CD4-positive, alpha-beta T cell treated with Interferon gamma for 1 hour (primary cell): ENCODE measurements at places on chromosomes 7 and 10.

- DNase-seq: no peak
Measured at GRCh38 chr10:19930936-19931893, 115.0 kb downstream of the PLXDC2 start.

- DNase-seq: no peak
Measured at GRCh38 chr10:69103784-69104183, 15.9 kb downstream of the SRGN start.

DNA sequence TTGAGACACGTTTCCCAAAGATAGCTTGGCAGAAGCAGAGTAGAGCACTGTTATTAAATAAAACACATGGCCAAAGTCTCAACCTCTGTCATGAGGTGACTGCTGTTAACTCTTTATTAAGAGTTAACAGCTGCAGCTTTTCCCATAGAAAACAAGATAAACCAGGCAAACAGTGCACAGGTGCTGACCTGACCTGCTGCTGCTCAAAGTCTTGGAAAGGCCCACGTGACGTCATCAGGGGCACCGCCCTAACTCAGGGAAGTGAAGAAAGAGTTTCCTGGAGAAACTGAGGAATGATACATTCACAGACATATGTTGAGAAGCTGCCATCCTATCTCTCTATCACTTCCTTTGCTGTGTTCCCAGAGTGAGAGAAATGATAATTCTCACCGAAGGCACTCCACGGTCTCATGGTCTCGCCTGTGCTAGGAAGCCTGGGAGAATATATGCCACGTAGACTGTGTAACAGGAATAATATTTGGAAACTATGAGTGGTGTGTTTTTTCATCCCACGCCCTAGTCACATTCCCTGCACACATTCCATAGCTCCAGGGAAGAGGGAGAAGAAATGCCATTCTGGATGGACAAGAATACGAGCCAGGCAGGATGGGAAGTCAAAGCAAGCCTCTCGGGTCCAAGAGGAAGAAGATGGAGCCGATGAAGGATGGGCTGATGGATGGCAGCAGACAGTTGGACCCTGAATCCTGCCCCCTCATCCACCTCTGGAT lies 146.2 kb upstream of the NFE2L3 start:
- DNase-seq: no peak

DNA sequence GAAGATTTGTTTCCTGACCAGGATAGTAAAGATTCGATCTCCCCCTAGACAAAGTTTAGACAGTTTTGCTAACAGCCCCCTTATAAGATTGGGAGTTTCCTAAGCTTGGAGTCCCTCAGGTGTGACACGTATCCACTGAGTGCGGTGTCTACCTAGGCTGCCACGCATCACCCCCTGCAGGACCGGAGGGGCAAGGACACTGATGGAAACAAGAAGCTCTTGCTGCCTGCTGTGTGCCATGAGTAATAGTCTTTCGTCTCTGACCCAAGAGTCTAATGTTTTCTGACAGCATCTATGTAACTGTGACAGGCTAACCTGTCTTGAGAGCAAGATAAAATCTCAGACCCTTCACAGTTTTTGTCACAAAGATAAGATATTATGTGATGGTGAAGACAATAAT lies 173.5 kb downstream of the SEMA3E start:
- DNase-seq: no peak

DNA sequence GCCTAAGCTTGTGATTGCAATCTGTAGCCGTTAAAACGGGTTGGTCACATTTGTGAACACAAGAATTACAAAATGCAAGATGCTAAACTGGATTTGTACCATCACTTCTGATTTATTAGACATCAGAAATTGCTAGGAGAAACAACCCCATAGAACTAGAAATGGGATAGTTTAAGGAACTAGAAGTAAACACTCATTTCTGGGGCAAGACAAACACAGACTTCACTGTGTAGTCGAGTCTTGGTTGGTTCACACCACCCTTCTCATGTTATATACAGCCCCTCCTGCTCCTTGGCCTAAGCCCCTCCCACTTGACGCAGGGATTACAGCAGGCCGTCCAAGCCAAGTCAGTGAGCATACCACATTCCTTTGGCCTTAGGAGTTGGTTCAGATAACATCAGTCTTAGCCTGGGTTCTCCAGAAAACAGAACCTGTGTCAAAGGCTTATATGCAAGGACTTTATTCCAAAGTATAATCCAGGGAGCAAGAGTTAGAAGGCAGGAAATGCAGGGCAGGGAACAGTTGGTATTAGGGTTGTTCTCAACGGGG lies 2.0 kb upstream of the NRAP start:
- no peak for DNase-seq

GRCh38 chr7:110944966-110945644 lies 145.8 kb upstream of the LRRN3 start:
- DNase-seq: no peak

- no peak for DNase-seq
Measured at GRCh38 chr7:136104269-136104603, 127.1 kb upstream of the MTPN start.

- DNase-seq: no peak
Measured at GRCh38 chr10:97087296-97087695, 98.5 kb downstream of the SLIT1 start.

- no peak for DNase-seq
Measured at GRCh38 chr7:28356619-28357018, 55.7 kb upstream of the CREB5 start.
